ENCODE measurements at places on chromosomes 6 and 20.
A peak's percentile ranks its signal among the peaks of the same experiment; 100 is the strongest.

DNA sequence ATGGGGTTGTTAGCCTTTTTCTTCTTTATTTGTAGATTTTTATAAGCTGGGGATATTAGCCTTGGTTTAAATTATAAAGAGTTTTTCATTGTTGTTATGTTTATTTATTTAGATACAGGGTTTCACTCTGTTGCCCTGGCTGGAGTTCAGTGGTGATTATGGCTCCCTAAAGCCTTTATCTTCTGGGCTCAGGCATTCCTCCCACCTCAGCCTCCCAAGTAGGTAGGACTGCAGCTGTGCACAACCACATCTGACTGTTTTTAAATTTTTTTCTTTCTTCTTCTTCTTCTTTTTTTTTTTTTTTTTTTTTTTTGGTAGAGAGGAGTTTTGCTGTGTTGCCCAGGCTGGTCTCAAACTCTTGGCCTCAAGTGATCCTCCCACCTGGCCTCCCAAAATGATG is 80.9 kb downstream of the UBE3D start:
- peak; percentile 86 for DNase-seq

DNA sequence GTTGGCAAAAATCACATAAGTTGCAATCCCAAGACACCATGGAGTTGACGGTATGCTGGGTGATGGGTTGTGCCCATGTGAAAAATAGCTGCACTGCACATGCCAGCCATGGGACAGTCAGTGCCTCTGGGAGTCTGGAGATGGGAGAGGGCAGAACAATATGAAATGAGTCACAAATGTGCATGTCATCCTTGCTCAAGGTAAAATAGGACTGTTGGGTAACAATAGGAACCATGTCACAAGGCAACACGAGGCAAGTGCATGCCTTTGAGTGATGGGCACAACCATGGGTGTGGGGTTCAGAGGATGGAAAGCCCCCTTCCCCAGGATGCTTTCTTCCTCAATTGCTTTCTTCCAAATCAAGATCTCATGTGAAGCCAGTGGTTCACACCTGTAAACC is 70.5 kb upstream of the PIM1 start:
- DNase-seq, result no peak

GRCh38 chr20:5636841-5637240 is 113.4 kb upstream of the SHLD1 start:
- no peak for DNase-seq

GRCh38 chr20:48626226-48626937 is 201.4 kb downstream of the PREX1 start:
- no peak for DNase-seq

GRCh38 chr20:56247954-56248782 is at the start of gene MC3R:
MC3R (plus strand) TSS chr20:56248732; CDS start chr20:56248844, 112 bp downstream.
- DNase-seq, result peak; percentile 47

DNA sequence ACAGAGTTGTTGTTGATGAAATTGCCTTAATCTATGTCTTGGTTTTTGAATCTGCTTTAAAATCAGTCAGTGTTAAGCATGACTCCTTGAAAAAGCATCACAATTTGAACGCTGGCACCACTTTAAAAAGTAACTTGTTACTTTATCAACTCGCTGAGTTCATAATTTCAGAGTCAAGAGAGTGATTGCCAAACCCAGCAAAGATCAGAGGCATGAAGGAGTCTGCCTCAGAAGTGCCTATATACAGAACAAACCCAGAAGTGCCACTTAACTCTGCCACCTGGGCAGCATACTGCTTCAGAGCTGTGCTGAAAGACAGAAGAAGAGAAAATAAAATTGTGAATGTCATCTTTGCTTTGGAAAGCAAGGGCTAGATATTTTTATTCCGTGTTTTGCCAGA is 73.6 kb upstream of the HCRTR2 start:
- no peak for DNase-seq

DNA sequence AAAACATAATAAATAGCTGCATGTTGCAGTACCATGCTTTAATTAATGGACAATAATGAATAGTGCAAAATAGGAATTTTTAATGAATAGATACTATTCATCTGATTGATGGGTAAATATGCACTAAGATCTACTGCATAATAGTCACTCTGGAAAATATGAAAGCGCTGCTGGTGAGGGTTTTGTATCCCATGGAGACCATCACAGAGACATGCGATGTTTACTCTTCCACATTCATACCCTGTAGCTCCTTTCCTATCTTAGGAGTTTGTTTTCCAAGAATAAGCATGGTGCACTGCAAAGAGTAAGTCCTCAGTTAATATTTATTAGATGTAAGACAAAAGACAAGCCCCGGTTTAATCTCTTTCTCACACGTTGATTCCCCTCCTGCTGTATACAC is 81.4 kb downstream of the NRSN1 start:
- no peak for DNase-seq

- DNase-seq, result no peak
These were observed 33.3 kb upstream of the ZBP1 start for GRCh38 chr20:57653546-57653900.

DNA sequence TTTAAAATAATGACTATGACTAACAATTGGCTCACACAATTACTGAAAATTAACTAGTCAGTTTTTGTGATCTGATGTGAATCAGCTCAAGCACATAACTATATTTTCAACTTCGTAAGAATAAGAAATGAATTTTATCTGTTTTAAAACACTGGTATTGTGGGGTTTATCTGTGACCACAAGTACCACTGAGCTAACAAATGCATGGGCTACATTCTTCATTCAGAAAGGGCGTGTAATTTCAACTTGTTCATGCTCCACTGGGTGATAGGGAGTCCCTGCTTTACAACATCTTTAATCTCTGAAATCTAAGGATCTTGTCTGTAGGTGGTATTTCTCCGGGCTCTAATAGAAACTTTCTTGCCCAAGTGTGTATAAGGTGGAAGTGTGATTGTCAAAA is 1311.5 kb upstream of the GJE1 start:
- DNase-seq, result peak; percentile 69

DNA sequence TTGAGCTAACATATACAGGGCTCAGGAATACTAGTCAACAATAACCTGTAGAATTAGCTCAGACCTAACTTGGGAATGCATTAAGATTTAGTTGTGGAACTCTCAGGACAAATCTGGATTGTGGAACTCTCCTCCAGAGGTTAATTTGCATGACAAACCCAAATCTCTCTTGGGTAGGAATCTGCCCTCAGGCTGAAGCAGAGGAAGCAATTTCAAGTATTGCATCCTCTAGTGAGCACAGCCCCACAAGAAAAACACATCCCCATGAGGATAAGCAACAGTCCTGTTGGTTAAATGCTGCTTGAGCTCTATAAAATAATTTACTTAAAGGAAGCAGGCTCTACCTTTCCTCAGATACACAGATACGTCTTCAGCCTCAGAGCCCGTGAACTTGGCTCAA is 170.9 kb upstream of the STXBP5 start:
- no peak for DNase-seq

DNA sequence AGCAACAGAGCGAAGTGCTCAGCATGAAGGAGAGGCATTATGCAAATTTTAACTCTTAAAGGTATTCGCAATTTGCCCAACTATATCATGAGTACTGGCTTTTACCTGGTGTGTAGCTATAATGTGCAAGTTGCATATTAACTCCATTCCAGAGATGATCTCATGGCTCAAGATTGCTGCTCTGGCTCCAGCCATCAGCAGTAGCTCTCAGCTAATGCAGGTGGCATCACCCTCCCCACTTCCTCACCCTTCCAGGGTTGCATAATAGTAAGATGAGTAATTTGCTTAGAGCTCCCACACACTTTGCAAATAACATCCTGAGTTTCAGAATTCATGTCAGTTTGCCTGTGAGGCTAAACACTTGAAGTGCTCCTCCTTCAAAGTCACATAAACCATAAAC is 15.9 kb upstream of the PCSK2 start:
- DNase-seq, result no peak

DNA sequence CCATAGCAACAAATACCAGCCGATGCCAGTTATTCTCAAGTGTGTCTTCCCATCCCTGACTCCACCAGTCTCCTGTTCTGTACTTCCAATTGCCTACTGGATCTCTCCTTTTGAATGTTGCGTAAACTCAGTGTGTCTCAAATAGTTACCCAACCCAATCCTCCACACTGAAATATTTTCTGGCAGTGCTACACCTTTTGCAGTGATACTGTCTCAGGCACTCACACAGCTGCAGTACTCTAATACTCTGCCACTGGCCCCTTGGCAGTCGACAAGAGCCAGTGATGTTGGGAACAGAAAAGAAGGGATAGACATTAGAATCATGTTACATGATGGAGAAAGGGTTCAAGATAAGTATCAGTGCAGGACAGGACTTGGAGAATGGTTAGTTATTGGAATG is 31.8 kb upstream of the FOXO3 start:
- DNase-seq, result no peak

- DNase-seq, result no peak
These were observed 14.5 kb upstream of the CDC5L start for GRCh38 chr6:44373051-44373450.

DNA sequence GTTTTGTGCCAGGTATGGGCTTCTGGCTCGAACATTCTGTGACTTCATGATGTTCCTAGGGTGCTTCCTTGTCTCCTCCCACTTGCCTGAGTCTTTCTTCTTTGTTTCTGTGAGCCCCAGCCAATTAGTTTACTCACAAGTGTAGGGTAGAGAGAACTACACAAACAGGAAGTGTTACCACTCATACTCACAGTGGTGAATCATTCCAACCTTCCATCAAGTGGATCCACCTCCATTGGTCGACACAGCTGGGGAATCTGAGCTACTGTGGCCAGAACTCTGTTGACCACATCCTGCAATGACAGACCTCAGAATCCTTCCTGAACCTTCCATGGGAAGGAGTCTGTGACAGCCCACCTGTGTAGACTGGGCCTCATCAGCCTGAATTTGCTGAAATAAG is 76.8 kb downstream of the UNC5CL start:
- DNase-seq, result peak; percentile 43

DNA sequence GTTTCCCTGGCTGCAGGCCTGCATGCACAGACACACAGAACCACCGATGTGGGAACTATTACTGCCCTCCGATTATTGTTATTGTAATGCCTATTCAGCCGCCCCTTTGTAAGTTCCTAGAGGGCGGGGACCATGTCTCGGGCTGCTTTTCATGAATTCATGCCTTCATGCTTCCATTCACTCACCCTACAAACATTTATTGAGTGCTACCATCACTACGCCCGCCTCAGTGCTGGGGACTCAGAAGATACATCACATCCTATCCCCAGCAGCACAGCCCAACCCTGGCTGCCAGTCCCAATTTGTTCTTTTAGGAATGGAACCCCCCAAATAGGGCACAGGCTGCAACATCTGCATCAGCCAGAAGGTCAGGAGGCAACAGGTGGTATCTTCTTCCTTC is 75.9 kb downstream of the FOXA2 start:
- no peak for DNase-seq

DNA sequence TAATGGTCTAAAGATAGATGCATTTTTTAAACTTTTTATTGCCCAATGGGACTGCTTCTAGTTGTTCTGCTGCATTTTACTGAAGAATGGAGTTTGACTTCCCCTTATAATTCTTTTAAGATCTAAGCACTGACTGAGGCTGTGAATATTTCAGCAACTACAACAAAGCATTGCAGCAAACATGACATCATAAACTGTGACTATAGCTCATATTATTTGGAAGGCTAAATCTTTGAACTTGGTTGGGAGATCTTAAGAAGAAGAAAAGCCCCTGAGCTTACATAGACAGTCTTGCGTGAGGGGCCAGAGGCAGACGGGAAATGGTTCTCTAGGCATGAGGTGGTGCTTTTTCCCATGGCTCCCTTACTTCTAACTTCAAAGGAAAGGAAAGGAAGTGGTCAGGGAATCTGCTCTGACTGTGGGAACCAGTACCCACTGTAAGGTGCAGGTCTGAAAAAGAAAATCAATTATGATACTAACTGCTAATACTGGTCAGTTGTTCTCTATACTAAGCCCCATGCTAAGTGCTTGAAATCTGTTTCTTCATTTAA is 14.8 kb downstream of the HEY2 start:
- DNase-seq, result peak; percentile 19

GRCh38 chr6:144334150-144334708 is 49.1 kb downstream of the UTRN start:
- no peak for DNase-seq

- no peak for DNase-seq
These were observed at the start of gene LIME1 for GRCh38 chr20:63735859-63736718. LIME1 (plus strand) TSS chr20:63736664; CDS start chr20:63737550, 886 bp downstream.

GRCh38 chr20:19976595-19977372 is 40.4 kb upstream of the NAA20 start:
- DNase-seq, result no peak

GRCh38 chr20:62350629-62351422 is 16.3 kb downstream of the LAMA5 start:
- no peak for DNase-seq

DNA sequence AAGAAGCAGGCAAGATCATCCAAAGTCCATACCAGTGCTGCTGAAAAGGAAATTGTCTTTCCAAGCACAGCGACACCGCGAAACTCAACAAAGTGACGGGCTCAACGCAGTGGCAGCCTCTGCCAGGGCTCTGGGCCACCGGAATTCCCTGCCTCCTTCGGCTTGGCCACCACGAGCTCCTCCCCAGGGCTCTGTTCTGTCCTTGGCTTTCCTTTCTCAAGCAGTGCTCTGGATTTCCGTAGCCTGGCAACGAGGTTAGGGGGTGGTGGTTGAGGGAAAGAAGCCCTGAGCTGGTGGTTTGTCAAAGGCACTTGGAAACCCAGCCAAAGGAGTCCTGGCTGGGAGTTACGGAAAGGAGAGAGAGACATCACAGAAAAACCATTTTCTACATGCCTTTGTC is 31.2 kb downstream of the PRR18 start:
- DNase-seq, result no peak

- no peak for DNase-seq
These were observed 77.9 kb downstream of the PHF20 start for GRCh38 chr20:35849706-35850105.

DNA sequence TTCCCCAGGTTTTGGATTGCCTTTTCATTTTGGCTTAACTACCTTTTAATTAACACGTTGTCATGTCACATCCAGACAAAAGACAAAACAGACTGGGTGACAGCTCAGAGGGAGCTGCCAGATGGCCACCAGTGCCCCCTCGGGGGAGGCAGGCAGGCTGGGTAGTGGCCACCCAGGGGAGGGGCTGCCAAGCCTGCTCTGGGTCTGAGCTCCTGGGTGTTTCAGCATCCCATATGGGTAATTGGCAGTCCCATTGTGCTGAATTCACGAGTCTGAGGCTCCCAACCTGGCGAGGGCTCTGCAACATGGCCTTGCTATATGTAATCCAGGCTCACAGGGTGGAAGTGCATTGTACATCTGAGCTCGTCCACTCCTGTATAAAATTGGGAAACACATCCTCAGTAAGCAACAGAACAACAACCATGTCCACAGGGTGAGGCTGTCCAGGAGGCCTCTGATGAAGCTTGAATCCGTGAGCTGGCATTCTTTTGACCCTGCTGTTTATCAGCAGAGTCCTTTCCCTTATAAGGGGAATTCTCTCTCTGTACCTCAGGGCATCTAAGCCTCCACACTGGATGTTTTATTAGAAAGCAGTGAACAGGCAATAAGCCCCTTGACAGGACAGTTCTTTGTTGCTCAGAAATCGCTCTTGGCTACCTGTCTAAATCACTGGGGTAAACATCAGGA is 111.7 kb upstream of the SLC22A23 start:
- no peak for DNase-seq
